Vagina (tissue), 2 donors: ENCODE measurements at places on chromosomes 5 and 9.

- H3K36me3 ChIP-seq, result no peaks in the 10 kb centered on the region
- H3K4me3 ChIP-seq, result no peak overlapping the region
These were observed 30.0 kb upstream of the MAMDC2 start for GRCh38 chr9:70013598-70014196.

DNA sequence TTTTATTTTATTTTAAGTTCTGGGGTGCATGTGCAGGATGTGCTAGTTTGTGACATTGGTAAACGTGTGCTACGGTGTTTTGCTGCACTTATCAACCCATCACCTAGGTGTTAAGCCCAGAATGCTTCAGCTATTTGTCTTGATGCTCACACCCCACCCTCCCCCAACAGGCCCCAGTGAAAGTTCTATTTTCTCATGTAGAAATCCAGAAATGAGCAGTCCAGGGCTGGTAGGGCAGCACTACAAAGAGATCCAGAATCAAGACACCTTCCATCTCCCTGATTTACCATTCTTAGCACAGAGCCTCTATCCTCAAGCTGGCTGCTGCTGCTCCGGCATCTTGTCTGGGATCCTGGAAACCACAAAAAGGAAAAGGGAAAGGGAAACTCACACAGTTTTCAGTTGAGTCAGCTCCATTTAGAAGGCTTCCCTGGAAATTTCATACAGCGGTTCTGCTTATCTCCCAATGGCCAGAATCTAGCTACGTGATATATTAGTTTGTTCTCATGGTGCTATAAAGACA lies 85.4 kb upstream of the SMARCA2 start:
- no peak for DNase-seq
- no peak overlapping the region for H3K27ac ChIP-seq
- H3K4me3 ChIP-seq, result no peak overlapping the region
- no peaks in the 10 kb centered on the region for H3K36me3 ChIP-seq
- H3K4me1 ChIP-seq, result no peaks in the 10 kb centered on the region
- no peaks in the 10 kb centered on the region for H3K27me3 ChIP-seq

DNA sequence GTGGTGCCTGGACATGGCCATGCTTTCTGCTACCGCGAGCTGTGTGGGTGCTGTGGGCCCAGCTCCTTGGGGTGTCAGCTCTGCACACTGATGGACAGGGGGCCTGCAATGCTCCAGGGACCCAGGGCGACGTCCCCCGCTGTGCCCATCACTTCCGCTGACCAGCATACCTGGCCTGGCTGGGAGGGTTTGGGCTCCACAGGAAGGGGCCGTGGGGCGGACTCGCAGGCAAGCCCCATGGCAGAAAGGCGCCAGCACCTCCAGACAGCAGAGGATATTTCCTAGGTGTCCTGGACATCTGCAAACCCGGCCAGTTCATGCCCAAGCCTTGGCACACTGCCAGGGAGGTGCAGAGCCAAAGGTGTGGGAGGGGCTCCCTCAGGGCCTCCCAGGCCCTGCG lies 295.8 kb upstream of the IRX4 start:
- H3K27me3 ChIP-seq, result no peaks in the 10 kb centered on the region
- H3K4me3 ChIP-seq, result no peak overlapping the region
- no peak for DNase-seq

GRCh38 chr9:19759066-19759465 lies 29.8 kb downstream of the SLC24A2 start:
- no peaks in the 10 kb centered on the region for H3K4me1 ChIP-seq
- no peaks in the 10 kb centered on the region for H3K36me3 ChIP-seq
- H3K27ac ChIP-seq, result no peak overlapping the region
- no peak overlapping the region for H3K4me3 ChIP-seq

DNA sequence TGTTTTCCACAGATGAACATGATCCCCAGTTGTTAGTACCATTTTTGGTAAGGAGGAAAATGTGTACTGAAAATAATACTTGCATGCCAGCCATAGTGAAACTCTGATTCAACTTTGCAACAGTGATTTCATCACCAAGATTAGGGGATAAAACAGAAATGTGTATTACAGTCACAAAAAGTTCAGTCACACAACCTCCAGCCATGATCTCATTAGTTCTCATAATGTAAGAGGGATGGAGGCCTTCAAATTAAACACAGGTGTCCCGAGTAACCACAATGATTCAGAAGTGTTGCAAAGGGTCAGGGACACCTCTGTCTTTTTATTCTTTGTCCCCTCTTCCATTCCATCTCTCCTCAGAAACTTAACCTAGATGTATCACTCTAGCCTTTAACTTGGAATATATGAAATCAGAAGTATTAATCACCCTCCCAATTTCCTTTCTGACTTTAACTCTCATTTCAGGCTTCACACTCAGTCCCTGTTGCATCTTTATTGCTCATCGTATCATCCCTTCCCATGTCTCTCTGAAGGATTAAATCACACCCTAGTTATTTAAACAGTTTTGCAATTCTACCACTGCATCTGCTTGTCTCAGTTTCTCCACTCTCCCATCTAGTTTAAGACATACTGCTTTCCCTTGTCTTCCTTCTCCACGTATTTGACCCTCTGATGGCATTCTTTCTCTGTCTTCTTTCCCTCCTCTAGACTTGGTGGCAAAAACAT lies 291.2 kb downstream of the ADAMTS6 start:
- no peaks in the 10 kb centered on the region for H3K36me3 ChIP-seq
- no peaks in the 10 kb centered on the region for H3K4me1 ChIP-seq

- no peaks in the 10 kb centered on the region for H3K4me1 ChIP-seq
- no peaks in the 10 kb centered on the region for H3K27me3 ChIP-seq
- no peaks in the 10 kb centered on the region for H3K36me3 ChIP-seq
- no peak overlapping the region for H3K27ac ChIP-seq
- DNase-seq, result no peak
These were observed 297.9 kb downstream of the IRX1 start for GRCh38 chr5:3893527-3893926.

DNA sequence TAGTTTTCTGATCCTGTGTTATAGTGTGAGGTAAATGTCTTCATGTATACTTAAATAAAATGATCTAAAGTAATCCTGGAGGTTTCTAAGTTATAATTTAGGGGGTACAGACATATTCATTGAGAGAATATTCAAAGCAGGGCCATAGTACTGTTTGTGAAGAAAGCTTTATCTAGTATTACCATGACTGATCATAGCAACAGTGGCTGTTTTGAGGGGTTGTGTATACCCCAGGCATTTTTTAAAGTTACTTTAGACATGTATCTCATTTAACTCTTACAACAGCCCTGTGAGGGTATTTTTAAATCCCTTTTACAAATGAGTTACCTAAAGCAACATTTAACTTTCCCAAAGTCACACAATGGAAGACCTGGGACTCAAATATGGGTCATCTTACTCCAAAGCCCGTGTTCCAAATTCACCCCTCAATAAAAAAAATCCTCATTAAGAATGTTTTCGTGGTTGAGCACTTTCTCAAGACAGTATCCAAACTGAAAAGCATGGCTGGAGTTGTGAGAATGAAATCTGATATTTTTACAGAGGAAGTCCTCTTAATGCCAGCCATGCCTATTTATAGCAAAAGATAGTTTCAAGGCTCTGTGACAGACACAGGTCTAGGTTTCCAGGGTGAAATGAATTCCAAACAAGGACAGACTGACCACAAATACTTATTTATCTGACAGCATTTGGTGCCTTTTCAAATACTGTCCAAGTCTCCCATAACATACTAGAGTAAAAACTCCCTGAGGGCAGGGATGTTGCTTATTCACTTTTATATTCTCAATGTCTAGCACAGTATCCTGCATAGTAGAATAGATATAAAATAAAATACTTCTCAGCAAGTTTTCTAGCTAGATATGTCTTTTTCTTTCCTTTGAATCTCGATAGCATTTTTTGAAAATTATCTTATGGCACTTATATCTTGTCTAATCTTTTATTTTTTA lies 10.4 kb downstream of the STOM start:
- no peak for DNase-seq
- H3K4me1 ChIP-seq, result peaks cover 77% of the 10 kb centered on the region
- H3K36me3 ChIP-seq, result peaks cover 2% of the 10 kb centered on the region
- H3K27ac ChIP-seq, result peak overlapping the region; percentile 97
- no peak overlapping the region for H3K4me3 ChIP-seq

GRCh38 chr5:55027595-55027994 lies 3.5 kb downstream of the GZMK start:
- no peak overlapping the region for H3K27ac ChIP-seq
- no peak for DNase-seq
- no peak overlapping the region for H3K4me3 ChIP-seq

DNA sequence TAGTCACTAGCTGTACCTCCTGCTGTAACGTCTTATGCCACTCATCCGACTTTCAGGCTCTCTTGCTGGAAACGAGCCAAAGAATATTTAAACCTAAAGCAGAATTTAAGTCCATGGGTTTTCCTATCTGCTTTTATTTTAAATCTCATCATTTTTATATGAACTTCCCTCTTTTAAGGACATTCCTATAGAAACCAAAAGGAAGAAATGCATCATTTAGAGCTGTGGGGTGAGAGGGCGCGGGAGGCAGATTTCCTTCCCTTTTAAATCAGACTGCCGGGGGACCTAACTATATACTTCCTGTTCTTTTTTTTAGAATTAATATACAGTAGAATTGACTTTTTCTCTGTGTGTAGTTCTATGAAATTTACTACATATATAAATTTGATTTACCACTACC lies 468.8 kb downstream of the BNC2 start:
- H3K36me3 ChIP-seq, result no peaks in the 10 kb centered on the region
- H3K4me1 ChIP-seq, result no peaks in the 10 kb centered on the region
- no peak overlapping the region for H3K27ac ChIP-seq
- H3K4me3 ChIP-seq, result no peak overlapping the region
- H3K27me3 ChIP-seq, result no peaks in the 10 kb centered on the region
- no peak for DNase-seq

DNA sequence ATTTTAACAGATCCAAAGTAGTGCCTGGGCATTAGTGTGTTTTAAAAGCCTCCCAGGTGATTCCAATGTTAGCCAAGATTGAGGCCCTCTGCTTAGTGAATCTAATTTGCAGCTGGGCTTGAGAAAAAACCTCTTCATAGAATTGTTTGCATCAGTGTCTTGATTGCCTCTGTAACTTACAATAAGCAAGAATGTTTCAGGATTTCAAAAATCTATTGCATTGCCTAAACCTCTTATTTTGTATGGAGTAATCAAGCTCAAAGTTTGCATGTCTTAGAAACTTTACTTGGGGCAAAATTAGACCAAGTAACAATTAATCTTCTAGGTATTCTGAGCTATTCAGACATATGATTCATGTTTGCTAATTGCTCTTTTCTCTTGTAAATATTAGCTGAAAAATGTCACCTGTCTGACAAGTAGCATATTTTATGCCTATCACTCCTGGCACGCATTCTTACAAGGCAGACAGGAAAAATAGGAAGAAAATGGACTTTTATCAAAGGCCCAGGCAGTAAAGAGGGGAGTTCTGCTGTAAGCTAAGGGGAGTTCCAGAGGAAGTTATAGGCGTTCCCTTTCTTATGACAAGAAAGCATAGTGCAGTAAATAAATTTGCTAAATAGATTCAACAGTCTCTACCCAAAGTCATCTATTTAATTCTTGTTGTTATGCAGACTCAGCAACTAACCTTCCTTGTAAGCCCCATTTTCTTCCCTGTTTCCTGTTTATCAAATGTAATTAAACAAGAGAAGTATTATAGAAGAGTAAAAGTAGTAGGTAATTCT lies 21.0 kb downstream of the PDCD1LG2 start:
- no peaks in the 10 kb centered on the region for H3K27me3 ChIP-seq
- H3K4me3 ChIP-seq, result no peak overlapping the region
- H3K4me1 ChIP-seq, result no peaks in the 10 kb centered on the region

DNA sequence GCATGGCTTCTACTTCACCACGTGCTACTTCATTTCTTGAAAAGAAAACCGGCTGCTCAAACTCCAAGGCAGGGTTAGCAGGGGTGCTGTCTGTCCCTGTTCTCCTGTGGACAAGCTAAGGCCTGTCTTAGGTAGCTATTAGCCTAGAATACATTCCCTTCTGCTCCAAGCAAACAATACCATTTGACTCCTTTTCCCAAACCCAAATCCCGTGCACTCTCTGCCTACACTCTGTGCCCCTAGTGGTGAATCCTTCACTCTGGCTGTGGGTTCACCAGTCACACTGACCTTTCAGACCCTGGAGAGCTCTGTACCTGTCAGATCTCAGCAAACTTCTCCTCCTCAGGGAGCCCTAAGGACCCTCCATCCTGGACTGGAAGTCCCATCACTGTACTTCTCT lies 211.6 kb downstream of the SLIT3 start:
- H3K36me3 ChIP-seq, result no peaks in the 10 kb centered on the region
- no peak overlapping the region for H3K4me3 ChIP-seq
- H3K27ac ChIP-seq, result no peak overlapping the region

GRCh38 chr9:126532951-126533925 lies 80.5 kb upstream of the LMX1B start:
- peaks cover 26% of the 10 kb centered on the region for H3K4me1 ChIP-seq
- H3K4me3 ChIP-seq, result no peak overlapping the region
- DNase-seq, result no peak
- no peak overlapping the region for H3K27ac ChIP-seq

DNA sequence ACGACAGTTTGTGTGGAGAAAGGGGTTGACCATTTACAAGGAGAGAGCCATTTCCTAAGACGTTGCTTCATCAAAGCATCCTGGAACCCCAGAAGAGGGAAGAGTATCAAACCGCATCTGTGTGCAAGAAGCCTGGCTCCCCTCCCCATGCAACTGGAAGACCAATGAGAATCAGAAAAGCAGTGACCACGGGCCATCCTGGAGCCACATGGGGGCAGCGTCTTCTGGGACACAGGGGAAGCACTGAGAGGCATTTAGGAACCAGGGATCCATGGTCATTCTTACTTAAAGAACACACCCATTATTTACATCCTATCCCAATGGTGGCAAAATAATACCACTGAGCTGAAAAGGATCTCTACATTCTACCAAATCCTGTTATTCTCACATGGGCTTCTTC lies 29.3 kb downstream of the SEMA5A start:
- DNase-seq, result no peak
- no peaks in the 10 kb centered on the region for H3K36me3 ChIP-seq
- H3K27me3 ChIP-seq, result no peaks in the 10 kb centered on the region
- H3K4me3 ChIP-seq, result no peak overlapping the region
- peaks cover 9% of the 10 kb centered on the region for H3K4me1 ChIP-seq
- no peak overlapping the region for H3K27ac ChIP-seq

- H3K4me3 ChIP-seq, result no peak overlapping the region
- no peaks in the 10 kb centered on the region for H3K27me3 ChIP-seq
- DNase-seq, result no peak
- H3K4me1 ChIP-seq, result no peaks in the 10 kb centered on the region
These were observed 200.9 kb upstream of the RIOK2 start for GRCh38 chr5:97383996-97384395.

- no peaks in the 10 kb centered on the region for H3K27me3 ChIP-seq
- no peaks in the 10 kb centered on the region for H3K36me3 ChIP-seq
- H3K4me1 ChIP-seq, result no peaks in the 10 kb centered on the region
- H3K27ac ChIP-seq, result no peak overlapping the region
These were observed 158.2 kb downstream of the SPOCK1 start for GRCh38 chr5:137340881-137341280.
